Stimulated activated CD8-positive, alpha-beta memory T cell treated with anti-CD3 and anti-CD28 coated beads, Interleukin-7, amount 100 ng/mL, for 48 hours (primary cell): ENCODE measurements at places on chromosomes 13 and 19.

DNA sequence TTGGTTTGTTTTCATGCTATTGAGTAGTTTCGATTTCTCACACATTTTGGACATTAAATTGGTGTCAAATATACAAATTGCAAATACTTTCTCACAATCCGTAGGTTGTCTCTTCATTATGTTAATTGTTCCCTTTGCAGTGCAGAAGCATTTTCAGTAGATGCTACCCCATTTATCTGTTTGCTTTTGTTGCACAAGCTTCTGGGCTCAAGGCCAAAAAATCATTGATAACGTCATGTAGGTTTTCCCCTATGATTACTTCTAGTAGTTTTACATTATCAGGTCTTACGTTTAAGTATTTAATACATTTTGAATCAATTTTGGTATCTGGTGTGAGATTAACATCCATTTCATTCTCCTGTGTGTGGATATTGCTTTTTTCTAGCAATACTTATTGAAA lies 14.0 kb upstream of the ZNF347 start:
- DNase-seq, result no peak

DNA sequence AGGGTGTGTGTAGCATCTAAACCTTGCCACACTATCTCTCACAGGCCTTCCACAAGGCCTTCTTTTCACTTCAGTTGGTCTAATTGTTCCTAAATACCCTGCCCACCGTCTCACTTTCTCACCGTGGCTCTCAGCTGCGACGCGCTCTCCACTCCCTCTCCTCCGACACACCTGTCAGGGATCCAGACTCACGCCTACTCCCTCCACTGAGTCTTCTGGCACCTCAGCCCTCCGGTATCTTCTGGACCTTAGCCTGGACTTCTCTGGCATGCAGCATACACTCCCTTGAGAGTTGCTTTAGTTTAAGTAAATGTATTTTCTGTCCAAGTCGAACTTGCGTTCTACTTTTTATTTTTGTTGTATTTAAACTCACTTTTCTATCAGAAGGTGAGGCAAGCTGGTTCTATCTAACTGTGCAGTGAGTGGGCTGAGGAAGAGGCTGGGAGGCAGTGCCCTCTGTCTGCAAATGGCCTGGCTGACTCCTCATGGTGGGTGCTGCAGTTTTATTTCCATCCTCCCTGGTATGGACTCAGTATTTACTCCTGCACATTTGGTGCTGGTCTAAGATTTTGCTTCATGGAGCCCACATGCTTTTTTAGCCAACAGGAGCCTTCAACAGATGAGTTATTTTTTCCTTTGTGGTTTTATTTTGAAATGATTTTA lies 28.5 kb upstream of the ARGLU1 start:
- DNase-seq, result no peak

GRCh38 chr13:102234618-102235017 lies 167.2 kb downstream of the FGF14 start:
- DNase-seq, result no peak

DNA sequence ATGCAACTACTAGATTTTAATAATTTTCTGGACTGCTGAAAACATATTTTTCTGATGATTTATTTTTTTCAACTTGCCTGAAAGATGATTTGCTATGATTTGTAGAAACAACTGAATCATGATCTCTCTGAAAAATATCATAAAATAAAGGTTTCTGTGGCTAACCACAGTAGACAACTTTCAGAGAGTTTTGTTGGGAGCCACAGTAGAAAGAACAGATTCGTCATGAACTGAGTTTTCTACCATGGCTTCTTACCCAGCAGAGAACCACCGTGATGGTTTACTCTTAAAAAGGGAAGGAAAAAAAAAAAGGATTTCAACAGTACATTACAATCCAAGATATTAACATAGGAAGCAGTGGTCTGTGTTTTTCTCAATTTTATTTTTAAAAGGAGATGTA lies 18.0 kb downstream of the ZAR1L start:
- DNase-seq, result no peak

DNA sequence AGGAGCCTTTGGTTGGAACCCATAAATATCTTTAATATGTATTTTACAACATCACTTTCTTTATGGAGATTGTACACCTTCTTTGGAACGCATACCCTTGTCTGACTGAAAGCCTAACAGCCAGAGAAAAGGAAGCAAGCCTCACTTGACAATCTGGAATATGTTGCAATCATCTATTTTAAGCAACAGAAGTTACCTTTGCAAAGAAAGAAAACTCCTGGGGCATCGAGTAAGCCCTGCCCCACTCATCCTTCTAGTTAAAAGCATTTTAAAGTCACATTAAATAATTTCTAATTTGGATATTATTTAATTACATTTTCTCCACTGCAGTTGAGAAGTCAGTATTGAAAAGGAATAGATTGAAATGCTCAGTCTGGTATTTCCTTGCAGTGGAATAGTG lies 542.7 kb downstream of the MYO16 start:
- DNase-seq, result no peak

GRCh38 chr13:108787700-108788414 lies 158.4 kb downstream of the MYO16 start:
- no peak for DNase-seq

DNA sequence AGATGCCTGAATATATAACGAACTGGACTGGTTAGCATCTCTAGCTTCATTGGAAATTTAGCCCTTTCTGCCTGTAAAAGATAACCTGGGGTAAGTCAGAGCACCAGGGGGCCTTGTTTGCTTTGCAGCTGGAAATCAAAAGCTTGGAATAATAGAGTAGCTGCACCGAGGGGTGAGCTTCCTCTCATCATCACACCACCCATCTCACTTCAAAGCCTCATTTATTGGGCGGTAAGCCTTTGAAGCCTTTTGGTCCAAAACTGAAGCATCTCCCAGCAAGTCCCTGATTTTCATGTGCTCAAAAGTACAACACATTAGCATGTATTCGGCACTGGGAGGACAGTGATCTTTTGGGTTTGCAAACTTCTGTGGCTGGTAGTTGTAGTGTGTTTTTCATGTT lies 405.1 kb downstream of the FOXO1 start:
- DNase-seq, result no peak

DNA sequence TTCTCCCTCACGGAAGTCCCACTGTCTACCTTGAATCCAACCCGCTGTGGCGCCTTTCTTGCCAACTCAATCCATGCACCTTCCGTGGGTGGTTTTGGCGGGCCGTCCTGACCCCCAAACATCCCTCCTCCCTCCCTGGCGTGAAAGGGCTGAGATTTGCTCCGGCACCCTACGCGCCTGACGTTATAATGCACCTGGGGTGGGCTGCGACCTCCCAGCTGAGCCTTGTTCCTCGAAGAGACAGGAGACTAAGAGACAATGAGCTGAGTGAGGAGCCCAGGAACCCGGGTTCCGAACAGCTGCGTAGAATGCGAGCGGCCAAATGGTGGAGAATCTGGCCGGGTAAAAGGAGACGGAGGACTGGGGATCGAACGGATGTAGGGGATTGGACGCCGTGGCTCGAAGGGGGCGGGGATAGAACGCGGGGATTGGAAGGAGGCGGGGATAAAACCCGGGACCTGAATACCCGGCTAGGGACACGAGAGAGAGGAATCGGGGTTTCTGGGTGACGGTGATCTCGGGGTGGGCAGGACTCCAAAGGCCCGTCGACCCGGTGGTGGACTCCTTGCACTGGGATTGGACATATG lies at the start of gene CPT1C:
Gene CPT1C (plus strand): TSS at position 461 of the 587 bp plus-strand sequence. CDS start 1,137 bp downstream, outside the sequence.
- peak; percentile 41 for DNase-seq

- DNase-seq, result no peak
Observed at GRCh38 chr19:16619457-16619856, 8.5 kb downstream of the MED26 start.

- no peak for DNase-seq
Observed at GRCh38 chr19:2332341-2333026, 4.0 kb downstream of the SPPL2B start.

GRCh38 chr19:3721887-3722442 lies 13.8 kb downstream of the TJP3 start:
- no peak for DNase-seq

- no peak for DNase-seq
Observed at GRCh38 chr13:65633806-65634205, 1596.3 kb downstream of the PCDH9 start.

- DNase-seq, result no peak
Observed at GRCh38 chr19:30254789-30255188, 117.4 kb upstream of the ZNF536 start.

DNA sequence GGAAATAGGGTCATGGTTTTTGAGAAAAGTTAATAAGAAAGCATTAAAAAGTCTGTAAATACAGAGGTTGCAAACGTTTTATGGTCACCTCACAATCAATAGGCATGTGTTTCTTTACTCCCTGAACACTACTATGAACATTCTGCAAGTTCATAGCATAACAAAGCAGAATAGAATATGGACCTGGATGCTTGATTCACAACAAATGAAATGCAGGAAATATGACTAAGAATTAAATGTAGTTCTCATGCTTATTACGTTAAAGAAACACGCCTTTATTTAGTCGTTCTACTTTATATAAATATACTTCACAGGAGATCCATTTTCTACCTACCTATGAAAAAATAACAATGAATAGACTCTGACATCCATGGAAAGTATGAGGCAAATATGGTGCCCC lies 344.0 kb downstream of the KCTD12 start:
- no peak for DNase-seq

GRCh38 chr19:10007371-10008183 lies 2.7 kb downstream of the COL5A3 start:
- no peak for DNase-seq

- no peak for DNase-seq
Observed at GRCh38 chr13:102386461-102386860, 15.4 kb downstream of the FGF14 start.

DNA sequence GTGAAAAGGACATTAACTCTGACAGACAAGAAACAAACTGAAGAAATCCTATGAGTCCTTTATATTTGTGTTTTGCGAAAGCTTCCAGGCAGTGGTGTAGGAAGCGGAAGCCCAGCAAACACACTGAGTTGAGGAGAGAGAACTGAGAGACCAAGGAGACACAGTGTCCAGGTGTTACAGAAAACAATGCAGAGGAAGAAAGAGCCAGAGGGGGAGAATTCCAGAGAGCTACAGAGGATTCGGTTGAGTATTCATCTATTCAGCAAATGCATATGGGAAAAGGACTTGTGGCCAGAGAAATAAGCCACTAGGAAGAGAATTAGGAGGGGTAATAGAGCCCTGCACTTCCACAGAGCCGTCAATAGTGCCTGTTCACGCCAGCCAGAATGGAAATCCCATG lies 183.5 kb downstream of the LIG4 start:
- no peak for DNase-seq

DNA sequence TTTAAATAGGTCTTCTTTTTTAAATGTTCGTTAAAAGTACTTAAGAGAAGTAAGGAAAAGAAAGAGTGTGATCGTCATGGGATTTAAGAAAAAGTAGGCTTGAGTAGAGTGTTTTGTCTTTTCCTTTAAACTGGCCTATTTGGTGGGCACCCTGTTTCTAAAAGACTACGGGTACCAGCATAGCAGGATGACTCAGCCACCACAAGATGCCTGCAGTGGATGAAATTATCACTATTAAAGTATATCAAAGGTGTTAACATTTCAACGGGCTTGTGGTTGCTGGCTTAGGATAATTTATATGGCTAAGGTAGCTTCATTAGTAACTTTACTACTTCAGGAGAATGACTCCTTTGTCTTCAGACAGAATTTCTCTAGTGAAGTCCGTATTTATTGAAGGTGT lies 112.6 kb downstream of the STARD13 start:
- no peak for DNase-seq

GRCh38 chr13:53104136-53104535 lies 75.5 kb downstream of the OLFM4 start:
- DNase-seq, result no peak

GRCh38 chr13:98295371-98295770 lies 118.3 kb upstream of the RNF113B start:
- DNase-seq, result no peak

DNA sequence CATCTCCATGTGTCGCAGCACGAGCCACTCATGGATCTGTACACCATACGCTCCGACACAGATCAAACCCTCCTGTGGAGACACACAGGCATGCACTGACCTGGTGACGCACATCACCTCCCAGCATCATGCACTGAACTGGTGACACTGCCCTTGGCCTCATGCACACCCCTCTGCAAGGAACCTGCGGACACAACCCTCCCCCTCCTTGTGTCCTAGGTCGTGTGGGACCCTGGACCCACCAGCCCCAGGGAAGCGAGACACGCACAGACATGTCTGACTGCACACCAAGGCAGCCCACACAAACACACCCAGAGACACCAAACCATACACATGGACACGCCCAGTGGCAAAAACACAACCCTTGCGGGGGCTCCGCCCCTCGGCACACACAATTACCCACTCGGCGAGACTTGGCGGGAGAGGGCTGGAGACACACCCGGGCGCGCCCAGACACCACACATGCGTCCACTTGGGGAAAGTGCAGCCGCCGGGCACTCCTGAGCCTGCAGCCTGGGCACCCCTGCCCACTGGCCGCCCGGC lies 2.0 kb upstream of the KCNN4 start:
- DNase-seq, result no peak

DNA sequence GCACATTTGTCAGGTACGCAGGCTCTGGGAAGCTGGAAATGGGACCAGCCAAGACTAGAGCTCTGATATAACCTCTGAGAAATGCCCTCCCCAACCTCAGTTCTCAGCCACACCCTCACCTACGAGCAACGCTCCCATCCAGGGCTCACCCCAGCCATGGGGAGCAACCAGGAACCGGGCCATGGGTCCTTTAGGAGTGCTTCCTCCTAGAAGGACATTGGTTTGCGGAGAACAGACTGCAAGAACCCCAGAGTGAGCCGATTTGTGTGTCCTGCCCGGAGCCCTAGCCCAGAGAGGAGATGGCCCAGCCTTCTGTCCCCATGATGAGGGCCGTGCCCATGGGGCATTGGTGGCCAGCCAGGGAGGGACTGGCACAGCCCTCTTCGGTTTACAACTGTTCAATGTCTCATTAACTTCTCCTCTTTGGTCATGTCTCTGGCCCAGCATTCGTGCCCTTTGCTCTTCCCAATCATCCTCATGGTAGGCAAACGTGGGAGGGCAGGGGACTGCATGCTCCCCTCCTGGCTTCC lies 32.9 kb upstream of the IGSF23 start:
- DNase-seq, result no peak

DNA sequence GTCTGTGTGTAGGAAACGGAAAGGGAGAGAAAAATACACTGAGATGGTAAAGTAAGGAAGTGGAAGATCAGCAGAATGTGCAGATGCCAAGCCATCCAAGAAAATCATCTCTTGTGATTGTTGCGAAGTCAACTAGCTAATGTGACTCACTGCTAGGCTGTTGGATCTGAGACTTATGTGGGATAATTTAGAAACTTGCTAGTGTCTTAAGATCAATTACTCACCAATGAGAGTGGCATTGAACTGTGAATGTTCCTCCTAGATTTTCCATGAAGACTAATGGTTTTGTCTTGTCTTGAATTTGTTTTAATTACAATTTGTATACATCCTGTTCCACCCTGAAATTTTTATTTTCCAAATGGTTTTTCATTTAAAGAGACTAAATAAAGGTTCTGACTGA lies 771.6 kb downstream of the EFNB2 start:
- DNase-seq, result no peak
